D721Med (cell line): ENCODE measurements at places on chromosomes 6 and 20.

DNA sequence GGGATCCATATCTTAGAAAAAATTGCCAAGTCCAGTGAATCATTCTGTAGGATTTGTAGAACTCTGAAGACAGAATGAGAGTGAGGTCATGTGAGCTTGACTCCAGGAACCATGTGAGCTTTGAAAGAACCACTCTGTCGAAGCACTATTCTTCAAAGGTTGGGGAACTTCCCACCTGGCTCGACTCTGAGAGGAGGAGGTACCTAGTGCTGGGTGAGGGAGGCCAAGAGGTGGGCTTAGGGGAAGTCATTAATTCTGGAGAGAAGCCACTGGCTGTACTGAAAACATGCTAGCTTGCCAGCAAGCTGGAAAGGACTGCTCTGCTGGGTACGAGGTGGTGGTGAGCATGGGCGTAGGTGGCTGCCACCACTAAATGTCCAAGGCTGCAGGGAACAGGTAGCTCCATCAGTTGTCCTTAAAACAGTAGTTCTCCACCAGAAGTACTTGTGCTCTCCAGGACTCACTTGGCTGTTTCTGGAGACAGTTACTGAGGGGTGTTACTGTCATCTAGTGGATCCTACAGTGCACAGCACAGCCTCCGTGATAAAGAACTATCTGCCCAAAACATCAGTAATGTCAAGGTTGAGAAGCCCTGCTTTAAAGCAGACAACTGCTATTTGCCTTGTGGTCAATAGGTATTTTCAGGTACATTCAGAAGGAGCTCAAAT is 34.7 kb upstream of the SYNJ2 start:
- DNase-seq = no peak

GRCh38 chr20:37983286-37983685 is 50.0 kb downstream of the TTI1 start:
- DNase-seq = no peak

- DNase-seq = no peak
Measured at GRCh38 chr6:89355511-89356194, 3.1 kb upstream of the UBE2J1 start.

GRCh38 chr6:169963581-169964297 is 212.3 kb downstream of the ERMARD start:
- no peak for DNase-seq

GRCh38 chr20:21102603-21103311 is 3.4 kb downstream of the LINC00237 start:
- no peak for DNase-seq

DNA sequence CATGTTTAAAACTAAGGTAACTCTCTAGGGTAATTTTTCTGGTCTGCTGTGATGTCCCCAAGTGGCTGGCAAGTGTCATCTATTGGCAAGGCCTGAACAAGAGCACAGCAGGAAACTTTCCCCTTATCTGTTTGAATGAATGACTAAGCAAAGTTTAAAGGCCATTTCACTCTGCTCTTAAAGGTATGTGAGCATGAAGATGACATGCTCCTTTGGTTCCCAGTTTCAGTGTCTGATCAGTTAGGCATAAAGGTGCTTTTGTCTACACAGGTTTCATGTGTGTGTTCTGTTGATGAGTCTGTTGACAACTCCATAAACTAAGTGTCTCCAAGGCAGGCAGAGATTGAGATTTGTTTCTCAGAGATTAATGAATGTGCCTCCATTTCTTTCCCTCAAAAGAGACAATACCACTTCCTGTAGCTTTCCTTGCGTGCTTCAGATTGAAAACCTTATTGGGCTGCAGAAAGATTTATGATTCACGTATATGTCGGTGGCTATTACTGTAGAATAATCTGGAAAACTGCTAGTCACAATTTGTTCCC is 83.9 kb downstream of the MAP3K7 start:
- no peak for DNase-seq

- no peak for DNase-seq
Measured at GRCh38 chr6:129992881-129993280, 25.5 kb upstream of the L3MBTL3 start.

GRCh38 chr6:148364056-148364824 is 21.6 kb downstream of the SASH1 start:
- DNase-seq = no peak
